ENCODE measurements at places on chromosomes 2 and 18.

- H3K27ac ChIP-seq: no peak overlapping the region
- H3K4me3 ChIP-seq: no peak overlapping the region
- DNase-seq: no peak
- no peaks in the 10 kb centered on the region for H3K27me3 ChIP-seq
Measured at GRCh38 chr2:67462738-67463496, 65.8 kb downstream of the ETAA1 start.

- H3K27ac ChIP-seq: no peak overlapping the region
- no peak for DNase-seq
- H3K4me1 ChIP-seq: no peaks in the 10 kb centered on the region
- H3K36me3 ChIP-seq: no peaks in the 10 kb centered on the region
- no peak overlapping the region for H3K4me3 ChIP-seq
- no peaks in the 10 kb centered on the region for H3K27me3 ChIP-seq
Measured at GRCh38 chr18:41170346-41170745, 784.7 kb upstream of the PIK3C3 start.

DNA sequence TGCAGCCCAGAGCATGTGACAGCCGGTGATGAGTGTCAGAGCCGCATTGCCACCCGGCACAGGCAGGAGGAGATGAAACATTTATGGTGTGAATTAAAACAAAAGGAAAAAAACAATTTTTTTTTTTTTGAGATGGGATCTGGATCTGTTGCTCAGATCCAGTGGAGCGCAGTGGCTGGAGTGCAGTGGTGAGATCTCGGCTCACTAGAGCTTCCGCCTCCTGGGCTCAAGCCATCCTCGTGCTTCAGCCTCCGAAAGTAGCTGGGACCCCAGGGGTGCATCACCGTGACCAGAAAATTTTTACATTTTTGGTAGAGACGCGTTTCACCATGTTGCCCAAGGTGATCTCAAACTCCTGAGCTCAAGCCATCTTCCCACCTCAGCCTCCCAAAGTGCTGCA lies 182.1 kb upstream of the SALL3 start:
- H3K4me1 ChIP-seq: no peaks in the 10 kb centered on the region
- DNase-seq: no peak
- H3K4me3 ChIP-seq: no peak overlapping the region

- H3K4me1 ChIP-seq: no peaks in the 10 kb centered on the region
- no peak overlapping the region for H3K4me3 ChIP-seq
- H3K27me3 ChIP-seq: no peaks in the 10 kb centered on the region
- no peak for DNase-seq
- H3K36me3 ChIP-seq: no peaks in the 10 kb centered on the region
Measured at GRCh38 chr2:24754985-24755705, 38.0 kb downstream of the PTRHD1 start.
